Activated B cell treated with CpG ODN at 0.5 μM for 24 hours (primary cell): ENCODE measurements at places on chromosomes 7 and 10.

DNA sequence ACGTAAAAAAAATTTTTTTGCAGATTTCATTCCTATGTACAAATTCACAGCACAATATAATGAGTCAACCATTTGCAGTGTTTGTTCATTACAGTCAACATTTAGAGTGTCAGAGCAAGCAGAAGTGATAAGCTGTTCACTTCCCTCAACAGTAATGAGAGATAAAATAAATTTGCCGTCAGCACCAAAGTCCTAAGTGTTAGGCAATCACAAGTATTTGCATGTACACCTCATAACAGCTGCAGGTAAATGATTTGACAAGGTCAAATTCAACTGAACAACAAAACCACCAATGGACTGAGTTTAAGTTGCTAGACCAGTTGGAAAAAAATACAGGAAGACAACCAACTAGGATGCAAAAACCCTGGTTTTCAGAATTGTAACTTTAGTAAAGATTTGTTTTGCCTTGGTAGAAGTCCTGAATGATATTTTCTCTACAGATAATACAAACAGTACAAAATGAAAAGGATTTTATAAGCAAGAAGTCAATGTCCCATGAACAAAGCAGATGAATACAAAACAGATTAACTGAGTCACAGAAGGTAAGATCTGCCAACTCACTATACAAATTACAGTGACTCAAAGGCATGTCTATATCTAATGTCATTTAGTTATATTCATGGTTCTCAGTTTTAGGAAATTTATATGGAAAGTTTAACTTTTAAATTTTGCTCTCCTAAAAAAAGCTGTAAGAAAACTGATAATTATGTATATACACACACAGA, 10.4 kb downstream of the RAPGEF5 start:
- no peak for DNase-seq

DNA sequence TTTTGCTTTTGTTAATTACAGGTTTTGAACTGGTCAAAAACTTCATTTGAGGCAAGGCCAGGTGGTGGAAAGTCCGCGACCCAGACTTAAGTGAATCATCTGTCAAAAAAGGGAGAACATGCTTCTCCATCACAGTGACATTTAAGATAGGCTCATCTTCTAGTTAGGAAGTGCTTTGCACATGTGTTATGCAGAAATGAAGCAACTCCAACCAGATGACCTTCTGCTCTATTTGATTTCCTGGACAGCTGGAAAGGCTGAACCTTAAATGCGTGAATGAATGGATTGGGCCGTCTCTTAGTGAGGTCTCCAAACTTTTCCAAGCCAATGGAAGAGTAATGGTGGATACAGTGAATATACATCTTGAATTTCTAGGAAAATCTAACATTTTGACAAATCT, 101.6 kb upstream of the FAM13C start:
- no peak for DNase-seq

DNA sequence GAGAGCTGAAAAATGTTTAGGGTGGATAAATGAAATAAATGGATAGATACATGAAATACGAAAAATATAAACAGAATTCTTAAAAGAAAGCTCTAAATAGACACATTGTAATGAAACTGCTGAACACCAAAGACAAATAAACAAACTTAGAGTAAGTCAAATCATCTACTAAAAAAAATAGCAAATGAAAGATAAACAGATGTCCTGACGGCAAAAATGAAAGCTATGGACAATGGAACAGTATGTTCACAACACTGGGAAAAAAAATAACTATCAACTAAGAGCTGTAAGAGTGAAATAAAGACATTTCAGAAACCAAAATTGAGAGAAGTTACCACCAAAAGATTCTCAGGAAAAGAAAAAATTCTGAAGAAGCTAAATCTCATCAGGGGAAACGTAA, 106.1 kb downstream of the SGMS1 start:
- DNase-seq: no peak

- DNase-seq: no peak
Observed at GRCh38 chr7:46741938-46742540, 821.0 kb upstream of the IGFBP3 start.

DNA sequence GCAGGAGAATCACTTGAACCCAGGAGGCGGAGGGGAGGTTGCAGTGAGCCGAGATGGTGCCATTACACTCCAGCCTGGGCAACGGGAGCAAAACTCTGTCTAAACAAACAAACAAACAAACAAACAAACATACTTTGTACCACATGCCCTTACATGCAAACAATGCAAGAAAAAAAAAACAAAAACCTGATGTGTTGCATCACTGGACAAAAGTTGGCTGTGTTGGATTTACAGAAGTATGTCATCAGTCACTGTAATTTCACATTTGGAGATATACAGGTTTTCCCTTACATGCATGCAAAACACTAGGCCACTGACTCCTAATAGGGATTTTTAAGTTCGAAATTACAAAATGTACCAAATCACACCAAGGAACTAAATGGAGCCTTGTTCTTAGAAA, 138.5 kb downstream of the SRPK2 start:
- no peak for DNase-seq

DNA sequence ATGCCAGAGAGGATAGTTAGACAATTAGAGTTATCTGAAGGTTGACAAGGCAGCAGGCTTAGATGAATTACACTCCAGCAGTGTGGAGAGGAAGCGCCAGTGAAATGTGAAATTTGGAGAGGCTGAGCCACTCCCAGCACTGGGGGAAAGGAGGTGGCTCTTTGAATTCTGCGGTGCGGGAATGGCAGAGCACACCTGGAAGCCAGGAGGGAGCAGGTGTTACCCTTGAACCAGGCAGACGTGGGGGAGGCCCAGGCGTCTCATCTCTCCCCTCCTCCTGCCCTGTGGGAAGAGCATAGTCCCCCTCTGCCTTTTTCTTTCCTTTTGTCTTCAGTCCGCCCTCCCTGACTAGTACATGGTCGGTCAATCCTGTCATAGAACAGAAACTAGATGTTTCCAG, 203.1 kb downstream of the DPP6 start:
- no peak for DNase-seq

DNA sequence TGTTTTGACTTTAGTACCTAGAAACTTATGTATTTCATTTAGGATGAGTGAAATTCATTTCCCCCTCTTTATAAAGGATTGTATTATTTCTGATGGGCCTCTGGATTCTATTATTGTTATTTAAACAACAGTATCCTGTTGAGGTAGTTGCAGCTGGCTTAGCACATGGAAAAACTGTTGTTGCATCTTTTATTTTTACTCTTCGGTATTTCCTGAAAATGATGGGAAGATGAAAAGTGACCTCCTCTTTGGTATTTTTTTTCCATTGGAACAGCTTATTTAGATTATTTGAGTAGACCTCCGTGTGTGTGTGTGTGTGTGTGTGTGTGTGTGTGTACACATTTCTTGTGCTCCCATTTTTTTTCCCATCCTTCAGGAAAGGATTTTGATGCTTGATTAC, 129.8 kb downstream of the PRKG1 start:
- no peak for DNase-seq

- no peak for DNase-seq
Observed at GRCh38 chr7:108104324-108104723, 25.8 kb downstream of the LAMB4 start.

- no peak for DNase-seq
Observed at GRCh38 chr10:67775279-67775678, 62.7 kb downstream of the DNAJC12 start.

DNA sequence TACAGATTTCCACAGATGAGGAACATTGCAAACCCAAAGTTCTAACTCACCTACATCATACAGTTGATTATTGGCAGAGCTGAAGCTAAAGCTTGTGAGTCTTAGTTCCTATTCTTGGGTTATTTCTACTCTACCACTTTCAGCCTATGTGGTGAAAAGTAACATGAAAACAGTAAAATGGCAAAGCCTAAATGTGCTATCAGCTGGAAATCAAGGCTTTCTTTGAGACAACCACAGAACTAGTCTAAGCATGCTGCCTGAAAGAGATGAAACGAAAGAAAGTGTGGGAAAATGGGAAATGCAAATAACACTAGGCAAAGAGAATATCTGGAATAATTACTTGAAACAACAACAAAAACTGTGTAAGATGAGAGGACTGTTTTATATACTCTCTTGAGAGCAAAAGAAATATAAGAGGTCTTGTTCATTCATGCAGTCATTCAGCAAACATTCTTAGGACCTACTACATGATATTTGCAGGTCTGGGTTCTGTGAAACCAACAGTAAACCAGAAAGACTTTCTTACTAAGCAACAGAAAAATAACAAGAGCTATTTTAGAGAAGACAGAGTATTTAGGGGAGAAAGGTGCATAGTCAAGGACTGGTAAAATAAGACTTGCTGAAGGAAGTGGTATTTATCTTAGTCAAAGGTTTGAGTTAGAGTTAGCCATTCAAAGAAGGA, 437.1 kb downstream of the HTR7 start:
- DNase-seq: no peak

- DNase-seq: no peak
Observed at GRCh38 chr7:159229683-159230475, 85.2 kb upstream of the VIPR2 start.

GRCh38 chr10:36608866-36609265, 516.5 kb upstream of the ANKRD30A start:
- no peak for DNase-seq

DNA sequence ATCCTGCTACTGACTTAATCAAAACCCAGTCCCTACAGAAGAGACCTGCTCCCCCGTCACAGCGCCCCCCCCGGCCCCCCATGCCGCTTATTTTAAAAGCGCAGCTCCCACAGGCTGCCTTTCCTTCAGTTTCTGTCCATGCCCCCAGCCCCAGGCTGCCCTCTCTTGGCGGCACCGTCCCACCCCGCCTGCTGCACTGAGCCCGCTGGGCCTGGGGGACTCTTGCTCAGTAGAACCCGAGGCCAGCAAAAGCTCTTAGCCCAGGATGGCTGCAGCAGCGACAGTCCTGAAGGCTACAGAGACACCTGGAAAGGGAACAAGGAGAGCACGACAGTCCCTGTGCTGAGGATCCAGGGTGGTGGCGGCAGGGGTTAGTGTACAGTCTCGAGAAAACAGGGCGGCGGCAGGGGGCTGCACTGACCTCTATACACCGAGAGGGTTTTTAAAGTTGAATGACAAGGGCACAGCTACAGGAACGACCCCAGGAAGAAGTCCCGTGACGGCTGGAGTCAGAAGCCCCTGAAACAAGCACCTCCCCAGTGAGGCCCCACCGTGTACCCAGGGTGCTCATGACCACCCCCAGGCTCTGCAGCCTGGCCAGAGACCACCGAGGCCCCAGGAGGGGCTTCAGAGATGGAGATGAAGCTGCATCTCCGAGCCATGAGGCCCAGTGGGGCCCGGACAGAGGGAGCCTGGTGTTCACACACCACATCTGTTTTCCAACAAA, 54.4 kb downstream of the ZRANB1 start:
- no peak for DNase-seq

GRCh38 chr10:28801247-28801646, 123.9 kb downstream of the BAMBI start:
- no peak for DNase-seq

- DNase-seq: no peak
Observed at GRCh38 chr7:76998285-76998589, 33.9 kb downstream of the SPDYE17 start.

DNA sequence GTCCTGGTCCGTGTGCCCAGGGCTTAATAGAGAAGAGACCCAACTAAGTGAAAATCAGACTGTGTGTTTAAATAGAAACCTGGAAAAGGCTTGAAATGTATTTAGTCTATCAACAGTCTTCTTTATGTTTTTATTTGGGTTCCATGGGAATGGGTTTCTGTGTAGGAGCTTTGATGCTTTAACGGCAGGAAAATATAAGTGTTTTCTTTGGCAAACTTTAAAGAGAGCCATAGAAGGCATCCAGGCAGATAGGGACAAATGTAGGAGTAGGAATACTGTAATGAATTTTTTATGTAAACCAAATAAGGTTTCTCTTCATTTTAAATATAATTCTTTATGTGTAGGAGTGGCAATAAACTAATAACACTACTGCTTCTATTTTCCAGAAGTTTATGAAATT, 989.0 kb downstream of the GATA3 start:
- DNase-seq: no peak

GRCh38 chr10:4270116-4270515, 485.1 kb upstream of the KLF6 start:
- DNase-seq: no peak

DNA sequence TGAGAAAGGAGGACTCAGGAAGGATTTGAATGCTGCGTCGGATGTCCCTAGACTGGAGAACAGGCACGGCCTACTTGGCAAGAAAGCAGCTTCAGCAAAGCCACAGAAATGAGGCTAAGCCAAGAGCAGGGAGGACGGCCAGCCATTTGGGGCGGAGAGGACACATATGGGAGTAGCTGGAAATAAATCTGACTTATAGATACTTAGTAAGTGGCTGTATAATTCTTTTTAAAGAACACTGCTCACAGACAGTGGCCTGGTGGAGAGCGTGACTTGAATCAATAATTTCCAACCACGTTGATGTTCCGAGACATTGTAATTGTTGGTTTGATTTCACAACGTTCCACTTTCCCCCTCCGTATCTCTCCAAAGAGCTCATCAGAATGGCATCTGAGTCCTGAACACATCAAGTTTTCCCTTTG, 67.7 kb upstream of the JCAD start:
- no peak for DNase-seq

GRCh38 chr7:15891151-15891881, 204.8 kb upstream of the MEOX2 start:
- DNase-seq: no peak
